ENCODE measurements at places on chromosomes 13 and 19.
A peak's percentile ranks its signal among the peaks of the same experiment; 100 is the strongest.

DNA sequence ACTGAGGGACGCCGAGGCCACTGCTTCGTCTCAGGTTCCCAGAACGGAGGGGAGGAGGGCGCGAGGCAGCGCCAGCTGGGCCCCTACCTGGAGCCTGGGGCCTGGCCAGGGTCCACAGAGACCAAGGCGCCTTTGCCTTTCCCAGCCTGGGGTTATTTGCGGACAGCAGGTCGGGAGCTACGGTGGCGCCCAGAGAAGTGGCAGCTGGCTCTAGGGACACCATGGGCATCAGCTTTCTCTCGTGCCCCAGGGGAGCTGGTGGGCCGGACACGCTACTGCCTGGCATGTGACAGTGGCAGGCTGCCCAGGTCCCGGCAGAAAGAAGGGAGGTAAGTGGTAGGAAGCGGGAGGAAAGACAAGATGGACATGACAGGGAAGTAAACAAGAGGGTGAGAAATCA, 19.0 kb downstream of the AKT2 start:
- no peak for DNase-seq

- peak; percentile 70 for DNase-seq
Measured at GRCh38 chr13:19601749-19602725, 31.4 kb upstream of the MPHOSPH8 start.

- DNase-seq: no peak
Measured at GRCh38 chr13:25977671-25978070, 74.1 kb downstream of the SHISA2 start.

- DNase-seq: no peak
Measured at GRCh38 chr13:87302931-87303330, 368.2 kb upstream of the SLITRK5 start.

GRCh38 chr13:29594710-29595379, 643 bp downstream of the SLC7A1 start:
- DNase-seq: peak; percentile 89

DNA sequence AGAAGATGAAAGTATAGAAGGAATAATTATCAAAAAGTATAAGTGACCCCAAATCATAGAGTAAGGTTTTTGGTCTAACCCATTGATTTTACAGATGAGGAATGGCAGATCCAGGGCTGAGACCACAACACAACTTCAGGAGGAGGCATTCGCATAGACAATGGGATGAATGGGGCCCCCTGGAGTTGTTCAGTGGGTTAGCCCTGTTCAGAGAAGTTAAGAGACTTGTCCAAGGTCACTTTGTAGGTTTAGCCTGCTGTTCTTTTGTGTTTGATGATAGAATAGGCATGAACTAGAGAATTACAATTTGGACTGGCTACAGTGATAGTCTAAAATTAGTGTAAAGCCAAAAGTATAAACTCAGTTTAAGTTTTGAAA, 233.9 kb downstream of the KCNRG start:
- DNase-seq: no peak

DNA sequence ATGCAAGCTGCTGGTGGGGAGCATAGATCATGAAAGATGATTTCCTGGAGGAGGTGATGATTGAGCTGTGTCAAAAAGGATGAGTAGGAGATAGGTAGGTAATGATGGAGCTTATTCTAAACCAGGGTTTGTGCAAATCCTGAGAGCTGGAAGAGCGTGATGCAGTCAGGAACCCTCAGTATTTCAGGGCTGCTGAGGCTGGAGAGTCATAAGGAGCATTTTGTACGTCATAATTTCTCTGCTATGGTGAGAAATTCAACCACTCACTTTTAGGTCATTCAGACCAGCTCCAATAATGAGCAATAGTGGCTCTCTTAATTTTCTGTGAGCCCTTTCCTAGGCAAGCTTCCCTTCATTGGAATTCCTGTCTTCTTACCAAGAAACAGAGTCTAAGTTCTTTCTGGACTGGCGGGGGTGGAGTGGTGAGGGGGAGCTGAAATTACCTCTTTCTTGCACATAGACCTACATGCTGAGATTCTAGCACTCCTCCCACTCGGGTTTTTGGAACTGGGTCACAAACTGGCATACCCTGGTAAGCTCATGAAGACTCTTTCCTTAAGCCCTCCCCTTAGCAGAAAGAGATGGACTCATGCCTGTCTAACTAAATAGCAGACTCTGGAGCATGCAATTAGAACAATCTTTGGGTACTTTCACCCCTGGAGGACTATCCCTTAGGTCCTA, 62.2 kb upstream of the MYCBP2 start:
- DNase-seq: no peak

Measured in activated T-cell treated with anti-CD3 and anti-CD28 coated beads, Interleukin-2, amount 50 U/mL, for 24 hours (primary cell).